ENCODE measurements at places on chromosomes 5 and 9. TPM values are rescaled to one million over a fixed set of nuclear protein-coding genes. Genes with fewer than 3 reads are reported as not detected.

The RGS7BP gene
- not detected for total RNA-seq

The LNPEP gene
- total RNA-seq = 126 TPM

The PAEP gene
- total RNA-seq = not detected

The SLC34A3 gene
- total RNA-seq = not detected

The SLC2A6 gene
- 5.0 TPM for total RNA-seq

The ACSL6 gene
- 2.2 TPM for total RNA-seq

The DNAJB5 gene
- total RNA-seq = 1.9 TPM

The PRRX2 gene
- not detected for total RNA-seq

DNA sequence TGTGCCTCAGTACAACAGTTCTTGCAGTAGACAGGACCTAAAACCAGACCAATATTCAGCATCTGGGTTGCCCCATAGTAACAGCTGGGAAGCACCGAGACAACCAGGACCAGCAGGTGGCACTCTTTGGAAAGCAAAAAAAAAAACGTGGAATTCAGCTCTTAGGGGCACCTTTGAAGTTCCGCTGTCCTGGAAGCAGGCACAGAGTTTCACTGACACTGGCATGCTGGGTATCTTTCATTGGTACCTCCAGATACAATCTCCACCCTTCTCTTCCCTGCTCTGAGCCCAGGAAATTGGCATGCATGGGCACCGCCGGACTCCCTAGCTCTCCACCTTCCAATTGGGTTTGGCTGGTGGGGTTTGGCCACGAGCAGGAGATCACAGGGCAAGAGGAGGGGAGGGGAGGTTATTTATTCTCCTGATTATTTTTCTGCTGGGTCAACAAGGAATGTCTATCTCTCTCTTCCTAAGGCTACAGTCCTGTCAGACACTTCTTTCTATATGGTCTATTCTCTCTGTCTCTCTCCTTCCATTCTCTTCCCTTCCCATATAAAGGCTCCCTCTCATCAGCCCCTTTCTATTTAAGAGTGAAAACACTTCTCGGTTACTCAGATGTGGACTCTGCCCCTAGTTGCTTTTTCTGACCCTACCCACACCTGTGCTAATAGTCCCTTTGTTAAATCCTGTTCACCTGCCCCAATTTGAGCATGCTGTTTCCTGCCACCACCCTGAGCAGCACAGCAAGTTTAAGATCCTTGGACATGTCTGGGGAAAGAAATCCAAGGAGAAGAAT, 1.9 kb upstream of the IDNK start:
- H3K27me3 ChIP-seq = no peaks in the 10 kb centered on the region
- H3K36me3 ChIP-seq = no peaks in the 10 kb centered on the region
- H3K27ac ChIP-seq = no peak overlapping the region
- peak; percentile 27 for DNase-seq
- peaks cover 20% of the 10 kb centered on the region for H3K4me1 ChIP-seq

- H3K27ac ChIP-seq = no peak overlapping the region
- H3K4me1 ChIP-seq = no peaks in the 10 kb centered on the region
- no peak for DNase-seq
- H3K36me3 ChIP-seq = no peaks in the 10 kb centered on the region
- H3K4me3 ChIP-seq = no peak overlapping the region
These were observed 86.5 kb upstream of the ANKRD55 start for GRCh38 chr5:56319526-56320181.

DNA sequence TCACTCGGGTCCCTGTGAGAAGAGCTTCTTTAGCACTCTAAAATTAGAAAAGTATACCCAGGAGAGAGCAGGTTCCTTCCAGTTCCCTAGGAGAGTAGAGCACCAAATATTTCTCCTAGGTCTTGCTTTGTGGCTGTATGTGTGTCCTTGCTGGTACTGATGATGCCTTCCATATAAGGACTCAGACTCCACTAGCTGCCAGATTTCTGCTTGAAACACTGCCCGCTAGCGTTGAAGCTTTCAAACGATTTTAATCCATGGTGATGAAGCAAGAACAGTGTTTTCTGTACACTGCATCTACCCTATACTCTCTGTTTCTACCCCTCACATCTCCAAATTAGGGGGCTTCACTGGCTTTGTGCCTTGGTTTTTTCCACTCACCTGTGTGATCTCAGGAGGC, 2.4 kb upstream of the SMC2 start:
- H3K27ac ChIP-seq = no peak overlapping the region
- DNase-seq = no peak
- H3K4me1 ChIP-seq = peaks cover 6% of the 10 kb centered on the region
- H3K4me3 ChIP-seq = no peak overlapping the region

- H3K4me1 ChIP-seq = no peaks in the 10 kb centered on the region
- H3K4me3 ChIP-seq = no peak overlapping the region
- H3K27me3 ChIP-seq = no peaks in the 10 kb centered on the region
These were observed 38.5 kb upstream of the RARS1 start for GRCh38 chr5:168447808-168448207.

GRCh38 chr9:80605129-80605528, 1033.4 kb downstream of the TLE4 start:
- H3K27ac ChIP-seq = no peak overlapping the region
- no peaks in the 10 kb centered on the region for H3K4me1 ChIP-seq
- H3K36me3 ChIP-seq = no peaks in the 10 kb centered on the region
- H3K4me3 ChIP-seq = no peak overlapping the region
- no peak for DNase-seq
- H3K27me3 ChIP-seq = no peaks in the 10 kb centered on the region

DNA sequence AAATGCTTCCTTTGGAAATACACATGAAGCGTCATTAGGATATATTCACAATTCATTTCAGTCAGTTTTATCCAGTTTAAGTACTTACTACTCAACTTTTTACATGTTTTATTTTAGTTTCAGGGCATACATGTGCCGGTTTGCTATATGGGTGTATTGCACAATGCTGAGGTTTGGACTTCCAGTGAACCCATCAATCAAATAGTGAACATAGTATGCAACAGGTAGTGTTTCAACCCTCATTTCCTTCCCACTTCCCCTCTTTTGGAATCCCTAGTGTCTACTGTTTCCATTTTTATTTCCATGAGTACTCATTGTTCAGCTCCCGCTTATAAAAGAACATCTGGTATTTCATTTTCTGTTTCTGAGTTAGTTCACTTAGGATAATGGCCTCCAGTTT, 74.7 kb downstream of the TMEM161B start:
- H3K4me1 ChIP-seq = no peaks in the 10 kb centered on the region
- no peak overlapping the region for H3K4me3 ChIP-seq
- no peak overlapping the region for H3K27ac ChIP-seq
- DNase-seq = no peak
- no peaks in the 10 kb centered on the region for H3K27me3 ChIP-seq

All from natural killer cell (primary cell).